ENCODE measurements at places on chromosomes 4 and X.

- no peak for DNase-seq
These were observed 174.4 kb downstream of the TSPAN5 start for GRCh38 chr4:98484031-98484430.

- no peak for DNase-seq
These were observed 7.8 kb upstream of the MCUB start for GRCh38 chr4:109552237-109552636.

- no peak for DNase-seq
These were observed 123.8 kb downstream of the RPS6KA6 start for GRCh38 chrX:84064164-84064563.

- DNase-seq: no peak
These were observed 1.7 kb upstream of the STIM2 start for GRCh38 chr4:26858947-26859401.

DNA sequence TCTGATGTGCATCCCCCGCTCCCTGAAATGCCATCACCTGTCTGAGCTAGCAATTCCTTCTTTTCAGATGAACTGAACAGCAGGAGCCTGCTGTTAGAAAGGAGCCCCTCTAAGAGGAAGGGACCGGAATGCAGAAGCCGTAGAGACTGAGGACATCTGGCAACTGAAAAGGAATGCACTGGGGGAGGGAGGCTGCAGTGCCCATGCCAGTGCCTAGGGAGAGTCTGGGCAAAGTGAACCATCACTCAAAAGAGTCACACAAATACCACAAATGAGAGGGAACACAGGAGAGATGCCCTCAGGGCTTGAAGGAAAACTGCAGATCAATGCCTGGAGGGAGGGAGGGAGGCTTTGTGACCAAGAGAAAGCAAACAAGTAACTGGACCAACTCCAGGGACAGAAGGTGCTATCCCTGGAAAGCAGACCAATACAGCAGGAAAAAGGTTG is 93.9 kb upstream of the CBR4 start:
- no peak for DNase-seq

GRCh38 chr4:160353548-160353947 is 1250.7 kb downstream of the RAPGEF2 start:
- DNase-seq: no peak

GRCh38 chrX:54415534-54416350 is 24.5 kb upstream of the TSR2 start:
- no peak for DNase-seq

DNA sequence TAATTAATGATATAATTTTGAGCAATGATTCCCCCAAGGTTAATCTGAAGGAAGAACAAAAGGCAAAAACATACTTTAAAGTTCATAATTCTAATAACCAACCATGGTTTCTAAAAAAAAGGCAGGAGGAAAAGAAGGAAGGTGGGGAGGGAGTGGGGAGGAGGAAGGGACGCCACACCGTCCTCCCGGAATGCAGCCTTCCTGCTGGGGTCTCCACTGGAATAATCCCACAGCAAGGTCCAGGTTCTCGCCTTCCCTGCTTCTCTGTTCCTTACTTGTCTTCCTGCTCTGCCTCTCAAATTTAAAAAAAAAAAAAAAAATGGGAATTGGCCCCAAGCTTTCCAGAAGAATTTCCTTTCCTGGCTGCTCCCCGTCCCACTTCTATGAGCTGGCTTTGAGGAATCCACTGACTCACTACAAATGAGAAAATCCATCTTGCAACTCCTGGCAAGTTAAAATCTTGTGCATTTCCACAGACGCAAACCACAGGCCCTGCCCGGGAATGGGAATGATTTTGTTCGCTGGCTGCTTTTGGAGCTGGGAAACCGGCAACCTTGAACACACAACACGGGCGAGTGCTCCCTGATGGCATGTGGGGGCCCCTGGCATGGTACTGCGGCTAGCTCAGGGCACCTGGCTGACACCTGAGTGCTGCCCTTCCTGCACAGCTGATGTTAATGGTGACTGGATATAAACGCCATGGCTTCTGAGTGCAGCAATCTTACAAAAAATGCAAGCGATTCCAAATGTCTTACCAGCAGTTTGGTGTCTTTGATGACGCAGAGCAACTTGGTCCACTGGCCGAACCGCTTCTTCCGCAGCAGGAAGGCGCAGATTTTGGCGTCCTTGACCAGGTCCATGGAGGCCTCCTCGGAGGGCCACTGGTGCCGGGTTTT is 97.0 kb downstream of the AFAP1 start:
- no peak for DNase-seq

GRCh38 chr4:167918077-167918476 is 174.3 kb upstream of the ANXA10 start:
- DNase-seq: no peak

- DNase-seq: peak; percentile 31
These were observed 71.0 kb downstream of the USP46 start for GRCh38 chr4:52588097-52588496.

GRCh38 chrX:49043220-49043986 is at the start of gene TFE3:
TFE3 (minus strand) TSS chrX:49043357; CDS start chrX:49043226, 131 bp downstream.
- DNase-seq: peak; percentile 98

- DNase-seq: no peak
These were observed 246.5 kb downstream of the CPE start for GRCh38 chr4:165625281-165625680.

GRCh38 chrX:102517326-102517725 is 787 bp upstream of the TMSB15A start:
- DNase-seq: no peak

- DNase-seq: no peak
These were observed 7.0 kb downstream of the MXD4 start for GRCh38 chr4:2254665-2255500.

- no peak for DNase-seq
These were observed 50.4 kb downstream of the SPARCL1 start for GRCh38 chr4:87478732-87479250.

GRCh38 chr4:53614591-53614990 is 23.3 kb upstream of the LNX1 start:
- no peak for DNase-seq

- DNase-seq: no peak
These were observed 61.1 kb upstream of the MTM1 start for GRCh38 chrX:150507251-150507856.

- DNase-seq: no peak
These were observed 16.5 kb downstream of the TRAPPC2 start for GRCh38 chrX:13717700-13718472.

DNA sequence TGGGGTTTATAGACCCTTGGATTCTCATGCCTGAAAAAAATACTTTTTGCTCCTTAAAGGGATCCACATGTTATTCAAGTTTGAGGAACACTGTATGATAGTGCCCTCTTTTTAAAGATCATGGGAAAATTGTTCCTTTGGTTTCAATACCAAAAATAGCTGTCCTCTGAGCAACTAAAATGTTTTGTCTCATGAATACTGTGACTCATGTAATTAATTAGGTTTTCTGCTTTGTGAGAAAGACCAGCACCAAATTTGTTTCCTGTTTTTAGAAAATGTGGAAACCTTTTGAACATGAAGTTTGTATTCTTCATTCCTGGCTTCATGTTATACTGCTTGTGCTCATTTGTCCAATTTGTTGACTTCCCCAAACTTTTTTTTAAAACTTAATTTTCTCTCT is 127.6 kb upstream of the SH3RF1 start:
- DNase-seq: no peak

GRCh38 chr4:13178621-13179020 is 305.5 kb downstream of the RAB28 start:
- DNase-seq: no peak

DNA sequence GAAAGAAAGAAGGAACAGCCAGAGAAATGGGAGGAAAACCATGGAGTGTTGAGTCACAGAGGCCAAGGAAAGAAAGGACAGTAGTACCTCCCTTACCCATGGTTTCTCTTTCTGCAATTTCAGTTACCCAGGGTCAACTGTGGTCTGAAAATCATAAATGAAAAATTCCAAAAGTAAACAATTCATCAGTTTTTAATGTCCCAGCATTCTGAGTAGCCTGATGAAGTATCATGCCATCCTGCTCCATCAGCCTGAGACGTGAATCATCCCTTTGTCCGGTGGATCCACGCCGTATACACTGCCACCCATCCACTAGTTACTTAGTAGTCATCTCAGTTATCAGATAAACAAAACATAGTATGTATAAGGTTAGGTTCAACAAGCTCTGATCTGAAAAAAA is 114.2 kb downstream of the COMMD8 start:
- DNase-seq: no peak

DNA sequence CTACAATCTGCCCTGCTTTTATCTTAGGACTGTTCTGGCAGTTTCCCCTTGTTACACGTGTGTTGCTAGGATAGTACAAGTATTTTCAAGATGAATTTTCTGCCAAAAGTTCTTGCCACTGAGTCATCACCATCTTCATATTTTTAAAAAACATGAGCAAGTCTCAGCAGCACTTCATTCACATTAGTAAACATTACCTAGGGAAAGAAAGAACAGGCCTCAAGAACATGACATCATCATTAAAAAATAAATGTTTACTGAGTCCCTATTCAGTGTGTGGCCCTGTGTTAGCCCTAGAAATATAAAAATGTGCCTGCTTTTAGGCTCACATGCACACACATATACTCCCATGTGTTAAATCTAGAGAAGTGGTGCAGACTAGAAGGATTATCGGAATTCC is 18.7 kb upstream of the GPC3 start:
- no peak for DNase-seq

DNA sequence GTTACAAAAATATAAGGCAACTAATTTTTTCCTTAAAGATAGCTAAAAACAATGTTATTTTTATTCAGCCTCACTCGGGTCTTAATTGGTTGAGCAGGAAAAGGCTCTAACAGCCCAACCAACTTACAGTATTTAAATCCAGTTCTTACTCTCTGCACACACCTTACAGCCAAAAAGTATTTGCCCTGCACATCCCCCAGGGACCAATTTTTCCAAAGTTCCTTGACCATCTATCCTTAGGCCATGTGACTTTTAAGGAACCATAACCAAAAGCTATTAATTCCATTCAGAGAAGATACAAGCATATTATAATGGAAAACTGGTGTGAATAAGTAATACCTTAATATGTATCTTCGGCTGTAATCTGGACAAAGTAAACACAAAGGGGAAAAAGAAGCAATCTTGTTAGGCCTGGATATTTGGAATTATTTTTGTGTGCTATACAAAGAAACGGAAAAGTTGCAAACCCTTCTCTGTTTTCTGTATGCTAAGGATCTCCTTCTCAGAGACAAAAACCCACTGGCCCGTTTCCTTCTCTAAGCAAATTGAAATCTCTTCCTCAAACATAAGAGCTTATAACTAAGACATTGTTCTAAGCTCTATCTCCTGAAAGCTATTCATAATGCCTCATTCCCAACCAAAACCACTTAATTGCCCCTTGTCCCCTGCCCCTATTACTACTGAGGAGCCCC is 1.0 kb upstream of the THAP9 start:
- no peak for DNase-seq

- DNase-seq: no peak
These were observed 246.7 kb downstream of the DHX15 start for GRCh38 chr4:24337451-24338190.

DNA sequence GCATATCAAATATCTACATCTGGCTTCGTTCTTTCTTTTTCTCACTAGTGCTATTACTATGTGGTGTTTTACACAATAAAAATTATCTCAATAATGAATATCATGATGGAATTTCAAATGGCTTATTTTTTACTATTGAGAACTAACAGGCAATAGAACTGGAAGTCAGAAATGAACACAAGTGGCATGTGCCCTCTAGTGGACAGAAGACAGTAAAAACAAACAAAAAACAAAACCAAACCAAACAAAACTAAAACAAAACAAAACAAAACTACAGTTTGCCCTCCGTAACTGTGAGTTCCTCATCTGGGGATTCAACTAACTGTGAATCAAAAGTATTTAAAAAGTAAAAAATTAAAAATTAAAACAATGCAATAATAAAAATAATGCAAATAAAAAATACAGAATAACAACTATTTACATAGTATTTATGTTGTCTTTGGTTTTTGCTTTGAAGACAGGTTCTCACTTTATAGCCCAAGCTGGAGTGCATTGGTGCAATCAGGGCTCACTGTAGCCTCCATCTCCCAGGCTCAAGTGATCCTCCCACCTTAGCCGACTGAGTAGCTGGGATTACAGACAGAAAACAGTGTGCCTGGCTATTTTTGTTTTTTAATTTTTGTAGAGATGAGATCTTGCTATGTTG is 195.6 kb upstream of the TACR3 start:
- DNase-seq: no peak

GRCh38 chr4:2045518-2045951 is 13.6 kb upstream of the NAT8L start:
- no peak for DNase-seq

GRCh38 chrX:13868591-13868990 is 51.7 kb upstream of the GPM6B start:
- no peak for DNase-seq

- no peak for DNase-seq
These were observed 51.0 kb downstream of the AGA start for GRCh38 chr4:177391287-177391686.

GRCh38 chr4:93835929-93836328 is 7.4 kb downstream of the ATOH1 start:
- no peak for DNase-seq

GRCh38 chr4:16472537-16472936 is 246.3 kb upstream of the TAPT1 start:
- DNase-seq: no peak

GRCh38 chr4:1318488-1319213 is 28.4 kb upstream of the UVSSA start:
- DNase-seq: peak; percentile 39

GRCh38 chr4:32988165-32988811 is 2268.1 kb downstream of the PCDH7 start:
- DNase-seq: no peak

- DNase-seq: no peak
These were observed 236.2 kb downstream of the EVC2 start for GRCh38 chr4:5472160-5472591.

- DNase-seq: no peak
These were observed 13.2 kb downstream of the RTL8B start for GRCh38 chrX:135009057-135009610.

DNA sequence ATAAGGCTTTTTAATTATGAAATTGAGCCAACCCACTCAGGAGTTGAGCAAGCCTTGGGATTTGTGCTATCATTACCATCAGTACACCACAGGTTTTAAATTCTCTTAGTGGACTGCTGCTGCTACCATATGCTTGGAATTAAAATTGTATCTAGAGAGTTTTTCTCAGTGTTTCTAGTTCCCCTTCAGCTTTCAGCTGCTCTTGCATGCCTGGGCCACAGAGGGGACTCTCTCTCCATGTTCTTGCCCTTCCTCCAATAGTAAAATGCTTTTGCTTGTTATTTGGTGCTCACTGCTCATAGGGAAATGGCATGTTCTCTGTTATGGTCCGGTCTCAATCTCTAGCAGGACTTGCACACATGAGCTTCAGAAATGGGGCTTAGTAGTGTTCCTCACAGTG is 101.9 kb downstream of the IGSF1 start:
- no peak for DNase-seq

GRCh38 chrX:31670245-31670644 is 598.4 kb upstream of the FTHL17 start:
- DNase-seq: no peak

GRCh38 chr4:174209341-174209740 is 74.1 kb downstream of the FBXO8 start:
- no peak for DNase-seq

GRCh38 chrX:50211510-50211909 is 6.9 kb downstream of the CCNB3 start:
- DNase-seq: no peak
